ENCODE measurements at places on chromosomes 13 and 19.

GRCh38 chr13:37429976-37430375 lies 168.6 kb downstream of the POSTN start:
- DNase-seq: peak; percentile 60

DNA sequence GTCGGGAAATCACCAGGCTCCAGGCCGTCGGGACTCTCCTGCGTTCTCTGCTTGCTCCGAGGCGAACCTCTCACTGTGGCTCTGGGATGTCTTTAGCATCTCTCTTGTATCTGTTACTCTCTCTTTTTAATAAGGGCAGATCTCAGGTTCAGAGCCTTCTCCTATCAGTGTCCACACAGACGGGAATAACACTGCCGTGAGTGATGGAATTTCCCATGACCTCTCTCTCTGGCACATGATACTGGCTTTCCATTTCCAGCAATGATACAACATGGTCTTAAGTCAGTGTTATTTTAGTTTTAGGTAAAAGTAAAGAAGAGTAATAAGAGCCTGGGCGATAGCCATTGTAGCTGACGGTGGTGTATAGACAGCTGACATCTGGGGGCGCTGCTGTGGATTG lies 9.3 kb downstream of the ZNF444 start:
- DNase-seq: no peak

GRCh38 chr19:38211766-38212165 lies 12.3 kb downstream of the DPF1 start:
- no peak for DNase-seq

DNA sequence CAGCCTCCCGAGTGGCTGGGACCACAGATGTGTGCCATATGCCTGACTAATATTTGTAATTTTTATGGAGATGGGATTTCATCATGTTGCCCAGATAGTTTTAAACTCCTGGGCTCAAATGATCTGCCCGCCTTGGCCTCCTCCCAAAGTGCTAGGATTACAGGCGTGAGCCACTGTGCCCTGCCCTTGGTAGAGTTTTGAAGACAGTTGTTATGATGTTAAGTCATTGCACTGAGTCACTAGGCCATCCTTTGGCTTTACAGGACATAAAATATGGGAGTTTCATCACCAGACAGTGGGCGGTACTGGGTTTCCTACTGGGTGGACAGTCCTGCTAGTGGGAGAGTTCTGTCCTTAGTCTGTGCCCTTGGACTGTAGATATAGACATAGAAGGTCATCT lies 282.5 kb downstream of the ATP8A2 start:
- peak; percentile 1 for DNase-seq

GRCh38 chr19:42121656-42122069 lies 10.6 kb downstream of the POU2F2 start:
- peak; percentile 99 for DNase-seq

GRCh38 chr13:99516153-99516929 lies 15.1 kb downstream of the TM9SF2 start:
- DNase-seq: no peak

DNA sequence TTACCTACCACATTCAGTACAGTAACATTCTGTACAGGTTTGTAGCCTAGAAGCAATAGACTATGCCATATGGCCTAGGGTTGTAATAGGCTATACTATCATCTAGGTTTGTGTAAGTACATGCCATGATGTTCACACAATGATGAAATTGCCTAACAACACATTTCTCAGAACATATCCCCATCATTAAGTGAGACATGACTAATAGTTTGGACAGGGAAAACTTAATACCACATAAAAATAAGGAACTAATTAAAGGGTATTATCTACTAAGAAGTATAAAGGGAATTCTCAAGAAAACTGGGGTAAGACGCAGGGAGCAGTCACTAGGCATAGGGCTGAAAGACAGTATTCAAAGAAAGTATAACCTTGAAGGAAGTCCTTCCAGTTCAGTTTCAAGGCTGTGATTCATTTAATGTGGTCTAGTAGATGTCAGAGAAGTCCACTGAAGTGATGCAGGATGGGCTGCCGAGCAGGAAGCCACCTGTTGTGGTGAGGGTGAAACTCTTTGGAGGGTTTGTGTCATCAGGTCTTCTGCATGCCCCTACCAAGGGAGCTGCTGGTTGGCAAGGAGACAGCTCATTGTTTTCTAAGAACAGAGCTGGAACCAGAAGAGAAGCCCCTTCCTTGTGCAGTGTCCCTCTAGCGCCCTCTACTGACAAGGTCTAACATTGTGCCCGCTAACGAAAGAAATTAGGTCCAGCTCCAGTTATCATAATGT lies 122.9 kb downstream of the OLFM4 start:
- DNase-seq: peak; percentile 54

DNA sequence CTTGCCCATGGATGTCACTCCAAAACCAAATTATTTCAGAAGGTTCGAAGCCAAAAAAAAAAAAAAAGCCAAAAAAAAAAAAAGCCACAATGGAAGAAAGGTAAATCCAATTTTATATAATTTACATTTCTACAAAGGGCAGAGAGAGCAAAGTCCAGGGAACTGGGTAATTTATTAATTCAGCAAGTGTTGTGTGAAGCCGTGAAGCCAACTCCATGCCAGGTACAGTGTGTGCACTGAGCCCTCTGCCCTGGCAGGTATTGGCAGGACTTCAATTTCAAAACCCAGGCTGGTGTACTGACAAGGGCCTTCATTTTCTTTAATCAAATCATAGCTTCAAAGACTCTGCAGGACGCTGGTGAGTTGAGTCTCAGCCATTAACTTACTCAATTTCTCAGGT lies 5.5 kb upstream of the RFPL4A start:
- no peak for DNase-seq

GRCh38 chr19:10816691-10817090 lies 19.3 kb downstream of the TMED1 start:
- no peak for DNase-seq

DNA sequence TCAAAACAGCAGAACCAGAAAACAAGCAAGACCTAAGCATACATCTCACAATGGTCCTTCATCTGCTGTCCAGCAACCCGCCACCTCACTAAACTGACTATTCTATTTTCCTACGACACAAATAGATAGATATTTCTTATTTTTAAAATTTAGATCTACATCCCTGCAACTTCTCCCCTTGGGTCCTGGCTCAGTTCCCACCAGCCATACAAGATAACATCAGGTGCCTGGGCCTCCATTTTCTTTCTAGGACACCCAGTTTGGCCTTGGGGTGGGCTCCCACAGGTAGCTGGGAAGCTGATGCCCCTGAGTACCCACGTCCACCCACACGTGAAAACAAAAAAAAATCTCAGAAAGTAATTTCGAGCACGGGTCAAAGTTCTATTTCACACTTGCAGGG lies 47.6 kb downstream of the TGDS start:
- no peak for DNase-seq

DNA sequence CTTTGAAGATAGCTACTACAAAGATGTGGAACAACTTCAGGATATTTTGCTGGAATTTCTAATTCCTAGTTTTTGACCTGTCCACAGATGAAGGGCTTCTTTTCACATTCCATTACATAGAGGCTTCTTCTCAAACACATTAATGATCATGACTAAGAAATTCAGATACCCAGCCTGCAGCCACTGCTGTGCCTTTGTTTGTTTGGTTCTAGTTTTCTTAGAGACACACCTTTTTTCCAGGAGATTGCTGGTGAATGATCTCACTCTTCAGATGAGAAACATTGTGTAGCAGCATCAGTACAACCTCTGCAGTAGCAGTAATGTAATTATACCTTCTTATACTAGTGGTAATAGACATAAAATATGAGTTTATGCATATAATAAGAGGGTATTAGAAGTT lies 5.0 kb downstream of the TDRD3 start:
- peak; percentile 1 for DNase-seq

DNA sequence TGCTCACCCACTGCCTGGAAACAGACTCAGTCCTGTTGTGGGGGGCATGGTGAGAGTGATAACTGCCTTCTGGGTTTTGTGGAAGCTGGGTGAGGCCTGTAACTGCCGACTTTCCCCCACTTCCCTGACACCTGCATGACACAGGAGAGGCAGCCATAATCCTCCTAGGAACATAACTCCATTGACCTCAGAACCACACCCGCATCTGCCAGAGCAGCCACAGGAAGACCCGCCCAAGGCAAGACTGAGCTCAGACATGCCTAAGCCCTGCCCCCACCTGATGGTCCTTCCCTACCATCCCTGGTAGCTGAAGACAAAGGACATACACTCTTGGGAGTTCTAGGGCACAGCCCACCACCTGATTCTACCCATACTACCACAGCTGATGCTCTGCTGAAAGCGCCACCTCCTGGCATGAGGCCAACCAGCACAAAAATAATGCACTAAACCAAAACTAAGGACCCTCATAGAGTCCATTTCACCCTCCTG lies 326.7 kb downstream of the RBM26 start:
- no peak for DNase-seq

All from EL (cell line).